Fibroblast of upper back skin (primary cell): ENCODE measurements at places on chromosomes 5 and 9.

DNA sequence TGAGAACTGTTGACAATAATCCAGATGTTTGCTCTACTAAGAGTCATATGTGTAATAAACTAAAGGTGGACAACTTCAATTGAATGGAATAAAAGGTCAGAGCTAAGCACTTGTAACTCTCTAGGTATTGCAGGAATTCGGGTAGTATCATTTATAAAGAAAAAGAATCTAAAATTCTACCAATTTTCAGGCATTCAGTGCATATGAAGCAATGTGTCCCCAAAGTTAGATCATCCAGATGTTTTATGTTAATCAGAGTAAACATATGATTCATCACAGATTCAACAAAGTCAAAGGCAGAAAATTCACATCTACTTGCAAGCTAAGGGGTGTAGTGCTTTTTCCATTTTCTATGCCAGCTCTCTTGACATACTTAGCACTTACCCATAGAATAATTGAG, 477.1 kb downstream of the PDE4D start:
- DNase-seq = peak; percentile 4

DNA sequence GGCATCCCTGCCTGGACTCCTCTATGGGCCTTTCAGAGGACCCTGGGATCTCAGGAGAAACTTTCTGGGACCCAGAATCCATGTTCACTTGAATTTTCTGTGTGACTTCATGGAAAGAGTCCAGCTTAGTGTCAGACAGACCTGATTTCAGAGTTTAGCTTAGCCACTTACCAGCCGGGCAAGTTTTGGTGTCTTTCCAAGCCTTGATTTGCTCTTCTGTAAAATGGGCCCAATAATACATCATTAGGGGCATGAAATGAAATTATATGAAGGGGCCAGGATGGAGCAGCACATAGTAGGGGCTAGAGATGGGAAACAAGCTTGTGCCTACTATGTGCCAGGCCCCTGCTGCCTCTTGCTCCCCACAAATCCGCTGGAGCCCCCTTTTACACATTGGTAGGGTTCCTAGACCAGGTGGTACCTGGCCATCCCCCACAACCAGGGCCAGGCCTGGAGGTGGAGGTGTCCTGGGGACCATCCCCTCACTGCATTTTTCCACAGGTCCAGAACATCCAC, 33.2 kb upstream of the RPL26L1 start:
- no peak for DNase-seq

- peak; percentile 54 for DNase-seq
Measured at GRCh38 chr9:76302947-76303550, 91.2 kb downstream of the RFK start.

DNA sequence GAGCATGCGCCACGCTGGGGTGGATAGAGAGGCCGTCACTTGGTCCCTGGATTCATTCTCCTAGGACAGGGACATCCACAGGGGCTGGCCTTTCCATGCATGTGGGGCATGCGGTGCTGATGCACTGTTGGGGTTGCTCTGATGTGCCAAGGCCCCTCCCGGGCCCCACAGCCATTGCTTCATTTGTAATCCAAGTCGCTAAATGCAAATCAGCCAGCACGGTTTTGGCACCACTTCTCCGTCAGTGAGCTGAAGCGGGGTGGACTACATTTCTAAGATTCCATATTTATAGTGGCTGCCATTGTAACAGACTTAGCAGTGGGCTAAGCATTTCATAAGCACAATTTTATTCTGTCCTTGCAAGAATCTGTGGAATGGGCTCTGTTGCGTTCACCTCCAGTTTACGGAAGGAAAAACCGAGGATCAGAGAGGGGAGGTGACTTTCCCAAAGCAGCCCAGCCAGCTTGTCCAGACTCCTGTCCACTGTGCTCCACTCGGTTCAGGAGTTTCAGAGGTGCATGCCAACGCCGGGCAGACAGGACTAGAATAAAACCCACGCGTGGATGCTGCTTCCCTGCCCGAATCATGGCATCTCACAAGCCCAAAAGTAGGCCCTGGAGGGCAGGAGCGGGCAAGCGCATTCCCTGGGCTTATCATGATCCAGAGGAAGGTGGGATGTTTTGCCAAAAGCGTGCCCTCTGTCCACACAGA, 102.6 kb upstream of the COL5A1 start:
- DNase-seq = peak; percentile 79

- DNase-seq = peak; percentile 45
Measured at GRCh38 chr5:107783551-107783950, 112.8 kb upstream of the EFNA5 start.

- no peak for DNase-seq
Measured at GRCh38 chr5:125914471-125914870, 508.7 kb upstream of the GRAMD2B start.

DNA sequence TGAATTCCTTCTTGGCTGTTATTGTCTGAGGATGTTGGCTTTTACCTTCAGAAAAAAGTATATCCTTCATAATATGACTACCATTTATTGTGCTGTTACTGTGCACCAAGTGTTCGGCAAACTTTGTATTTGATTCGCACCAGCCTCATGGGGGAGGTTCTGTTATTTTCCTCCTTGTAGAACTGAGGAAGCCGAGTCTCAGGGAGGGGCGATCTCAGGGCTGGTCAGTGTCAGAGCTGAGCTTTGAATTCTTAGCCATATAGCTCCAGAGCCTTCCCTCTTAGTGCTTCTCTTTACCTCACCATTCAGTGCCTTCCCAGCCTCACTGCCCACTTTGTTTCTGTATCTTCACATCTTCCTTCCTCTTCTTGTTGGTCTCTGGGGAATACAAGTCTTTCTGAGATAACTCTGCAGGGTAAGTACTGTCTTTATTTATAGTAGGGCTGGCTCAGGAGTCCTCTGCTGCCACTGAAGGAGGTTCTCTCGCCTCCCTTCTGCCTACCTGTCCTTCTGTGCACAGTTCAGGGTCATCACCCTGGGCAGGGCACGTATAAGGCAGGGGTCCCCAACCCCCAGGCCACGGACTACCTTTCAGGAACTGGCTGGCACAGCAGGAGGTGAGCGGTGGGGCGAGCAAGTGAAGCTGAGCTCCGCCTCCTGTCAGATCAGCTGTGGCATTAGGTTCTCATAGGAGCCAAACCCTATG, 48.4 kb downstream of the GALNT10 start:
- no peak for DNase-seq

DNA sequence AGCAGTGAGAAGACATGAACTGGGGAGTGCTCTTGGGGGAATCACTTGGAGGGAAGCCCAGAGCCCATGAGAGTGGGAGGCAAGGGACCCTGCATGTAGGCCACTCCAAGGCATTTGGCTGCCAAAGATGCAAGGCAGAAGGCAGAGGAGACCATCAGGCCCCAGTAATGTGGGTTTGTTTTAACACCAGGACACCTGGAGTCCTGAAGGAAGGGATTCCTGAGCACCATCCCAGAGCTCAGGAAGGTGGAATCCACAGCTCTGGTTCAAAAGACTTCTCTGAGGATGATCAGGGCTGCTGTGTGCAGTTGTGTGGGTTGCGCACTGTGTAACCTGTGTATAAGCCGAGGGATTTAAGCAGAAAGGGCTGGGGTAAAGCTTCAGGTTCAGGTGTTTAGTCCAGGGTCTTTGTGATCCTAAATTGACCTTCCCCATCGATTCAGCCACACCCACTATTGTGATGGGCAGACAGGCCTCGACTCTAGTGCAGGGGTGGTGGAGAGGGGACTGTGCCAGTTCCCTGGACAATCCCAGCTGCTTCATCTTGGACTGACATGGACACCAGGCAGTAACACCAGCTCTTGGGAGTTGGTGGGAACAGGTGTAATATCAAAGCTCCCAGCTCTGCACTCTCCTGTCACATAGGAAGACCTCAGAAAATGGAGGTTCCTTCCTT, 11.0 kb downstream of the B4GALT7 start:
- DNase-seq = no peak

DNA sequence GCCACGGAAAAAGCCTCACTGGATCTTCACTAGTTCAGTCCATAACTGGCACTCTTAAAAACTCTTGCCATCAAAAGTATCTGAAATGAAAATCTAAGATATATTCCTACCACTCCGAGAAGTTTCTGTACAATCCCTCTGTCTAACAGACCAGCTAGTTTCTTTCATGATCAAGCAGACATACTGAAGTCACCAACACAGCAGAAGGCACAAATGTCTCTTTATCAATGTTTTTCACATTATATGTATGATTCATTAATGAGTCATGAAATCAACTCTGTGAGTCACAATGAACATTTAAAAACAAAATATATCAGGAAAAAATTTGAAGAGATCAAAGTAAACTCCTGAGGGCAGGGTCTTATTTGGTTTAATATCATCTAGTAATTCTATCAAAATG, 50.8 kb downstream of the F2R start:
- peak; percentile 32 for DNase-seq
